Stimulated activated CD4-positive, alpha-beta T cell treated with anti-CD3 and anti-CD28 coated beads, Interleukin-12 subunit alpha, Interleukin-12 subunit beta, amount 100 ng/mL, for 4 hours (primary cell): ENCODE measurements at places on chromosomes 3 and 15.

- no peak for DNase-seq
Observed at GRCh38 chr3:111324645-111325044, 217.4 kb upstream of the CD96 start.

- DNase-seq = no peak
Observed at GRCh38 chr3:135364676-135365075, 569.6 kb downstream of the EPHB1 start.

- no peak for DNase-seq
Observed at GRCh38 chr3:24519368-24520100, 24.9 kb upstream of the THRB start.

GRCh38 chr3:197901626-197902025, 48.4 kb upstream of the RPL35A start:
- no peak for DNase-seq
